Activated T-helper 2 cell treated with anti-CD3 and anti-CD28 coated beads, Interferon-gamma antibody, Interleukin-2, Interleukin-4, amounts not matched to agents 10 μg/mL and 5 μg/mL and 100 μg/mL, durations not matched to agents 14 hours and 24 hours and 36 hours (primary cell): ENCODE measurements at places on chromosomes 4 and X. TPM values are rescaled to one million over a fixed set of nuclear protein-coding genes. Genes with fewer than 3 reads are reported as not detected.
A peak's percentile ranks its signal among the peaks of the same experiment; 100 is the strongest.

Gene SLBP
- 125 and 127 TPM in 2 replicates for total RNA-seq

DNA sequence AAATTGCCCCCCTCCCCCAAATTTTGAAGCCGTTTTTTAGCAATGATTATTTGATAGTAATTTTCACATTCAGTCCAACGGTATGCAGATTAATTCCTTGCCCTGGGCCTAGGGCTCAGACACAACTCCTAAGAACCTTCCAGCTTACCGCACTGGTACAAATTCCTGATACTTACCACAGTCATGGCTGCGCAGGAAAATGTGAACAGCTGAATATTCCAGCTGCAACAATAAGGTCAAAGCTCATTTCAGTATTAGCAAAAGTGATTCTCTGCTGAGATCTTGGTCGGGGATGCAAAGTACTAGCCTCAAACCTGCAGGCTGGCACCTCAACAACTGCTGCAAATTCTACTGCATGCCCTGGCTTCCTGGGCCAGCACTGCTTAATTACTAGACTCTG, 3.0 kb downstream of the ATP11C start:
- DNase-seq: no peak
- H3K4me3 ChIP-seq: no peak overlapping the region
- H3K27me3 ChIP-seq: peaks cover 2% of the 10 kb centered on the region
- H3K4me1 ChIP-seq: peaks cover 16% of the 10 kb centered on the region
- H3K36me3 ChIP-seq: peaks cover 12% of the 10 kb centered on the region

DNA sequence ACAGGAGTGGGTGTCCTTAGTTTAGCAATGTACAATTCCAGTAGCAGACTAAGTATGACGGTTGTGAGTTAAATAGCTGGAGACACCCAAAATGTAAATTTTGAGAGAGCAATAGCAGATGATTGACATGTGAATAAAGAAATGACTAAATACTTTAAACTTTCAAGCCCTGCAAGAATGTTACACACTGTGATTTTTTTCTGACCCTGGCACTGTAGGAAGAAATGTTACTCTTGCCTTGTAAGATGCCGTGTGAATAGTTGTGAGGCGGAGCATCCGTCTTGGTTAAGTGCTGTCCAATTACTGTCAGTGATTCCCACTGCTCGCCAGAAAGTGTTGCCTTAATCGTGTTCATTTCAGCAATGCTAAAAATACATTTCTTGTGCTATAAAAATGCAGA, 1248.1 kb downstream of the RAPGEF2 start:
- H3K36me3 ChIP-seq: no peaks in the 10 kb centered on the region
- H3K4me1 ChIP-seq: no peaks in the 10 kb centered on the region
- no peaks in the 10 kb centered on the region for H3K27me3 ChIP-seq
- DNase-seq: no peak
- no peak overlapping the region for H3K27ac ChIP-seq

DNA sequence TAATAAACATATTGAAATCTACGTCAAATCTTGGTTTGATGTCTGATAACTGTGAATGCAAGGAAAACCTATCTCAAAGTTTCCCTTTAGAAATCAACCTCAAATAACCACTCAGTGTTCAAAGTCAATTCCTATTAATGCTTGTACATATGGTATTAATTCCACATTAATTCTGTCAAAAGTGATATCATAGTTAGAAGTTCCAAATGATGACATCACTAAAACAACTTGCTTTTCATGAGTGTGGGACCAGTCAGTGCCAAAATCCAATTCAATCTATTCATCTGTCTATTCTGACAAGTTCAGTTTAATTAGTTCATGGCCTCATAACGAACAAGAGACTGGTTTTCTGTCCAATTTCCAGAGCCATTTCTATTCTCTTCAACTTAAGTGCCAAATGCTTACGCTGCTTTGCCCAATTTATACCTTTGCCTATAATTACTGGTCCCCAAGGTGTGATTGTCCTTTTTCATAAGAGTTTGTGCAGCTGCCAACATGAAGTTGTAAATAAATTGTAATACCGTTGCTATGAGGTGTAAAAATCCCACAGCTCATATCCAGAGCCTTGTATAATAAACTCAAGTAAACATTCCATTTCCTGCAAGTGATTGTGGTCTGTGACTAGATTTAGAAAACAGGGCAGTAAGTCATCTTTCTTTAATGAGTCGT, 476.2 kb downstream of the RAB28 start:
- no peak overlapping the region for H3K27ac ChIP-seq
- H3K4me3 ChIP-seq: no peak overlapping the region
- H3K36me3 ChIP-seq: no peaks in the 10 kb centered on the region
- no peaks in the 10 kb centered on the region for H3K27me3 ChIP-seq

DNA sequence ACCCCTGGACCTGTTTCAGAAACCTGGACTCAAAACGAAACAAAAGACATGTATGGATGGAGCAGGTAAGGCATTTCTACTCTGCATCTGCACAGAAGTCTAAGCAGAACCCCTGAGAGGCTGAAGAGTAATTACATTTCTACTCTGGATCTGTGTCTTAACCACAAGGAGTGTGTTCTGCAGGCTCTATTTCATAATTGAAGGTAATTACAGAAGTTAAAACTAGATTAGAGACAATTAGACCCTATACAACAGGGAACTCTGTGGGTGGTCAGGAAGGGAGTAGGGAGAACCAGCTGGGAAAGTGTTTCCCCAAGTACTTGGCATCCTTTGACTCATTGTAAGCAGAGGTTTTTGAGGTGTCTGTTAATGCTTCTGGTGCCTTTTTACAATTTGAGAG, 69.8 kb downstream of the IGSF1 start:
- no peaks in the 10 kb centered on the region for H3K4me1 ChIP-seq
- H3K27ac ChIP-seq: no peak overlapping the region
- no peak for DNase-seq
- H3K4me3 ChIP-seq: no peak overlapping the region
- H3K27me3 ChIP-seq: no peaks in the 10 kb centered on the region

DNA sequence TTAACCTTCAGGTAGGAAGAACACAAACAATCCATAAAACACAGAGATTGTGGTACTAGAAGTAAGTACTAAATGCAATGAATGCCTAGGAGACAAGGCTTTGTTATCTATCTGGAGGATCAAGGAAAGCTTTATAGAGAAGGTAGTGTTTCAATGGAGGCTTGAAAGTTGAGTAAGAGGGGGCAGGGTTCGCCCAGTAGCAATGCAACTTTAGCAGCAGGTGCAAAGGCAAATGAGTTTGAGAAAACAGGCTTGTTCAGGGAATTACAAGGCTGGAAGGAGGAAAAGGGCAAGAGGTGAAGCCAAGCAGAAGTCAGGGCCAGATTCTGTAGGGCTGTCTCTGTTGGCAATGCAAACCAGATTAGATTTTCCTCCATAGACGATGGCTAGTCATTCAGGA, 35.5 kb upstream of the AMELX start:
- no peaks in the 10 kb centered on the region for H3K36me3 ChIP-seq
- H3K27ac ChIP-seq: no peak overlapping the region
- no peak for DNase-seq

Gene LDOC1
- 6.0 and 6.2 TPM in 2 replicates for total RNA-seq

- no peak for DNase-seq
- peaks cover 4% of the 10 kb centered on the region for H3K4me1 ChIP-seq
- no peak overlapping the region for H3K27ac ChIP-seq
Measured at GRCh38 chr4:4919927-4920326, 60.5 kb downstream of the MSX1 start.

DNA sequence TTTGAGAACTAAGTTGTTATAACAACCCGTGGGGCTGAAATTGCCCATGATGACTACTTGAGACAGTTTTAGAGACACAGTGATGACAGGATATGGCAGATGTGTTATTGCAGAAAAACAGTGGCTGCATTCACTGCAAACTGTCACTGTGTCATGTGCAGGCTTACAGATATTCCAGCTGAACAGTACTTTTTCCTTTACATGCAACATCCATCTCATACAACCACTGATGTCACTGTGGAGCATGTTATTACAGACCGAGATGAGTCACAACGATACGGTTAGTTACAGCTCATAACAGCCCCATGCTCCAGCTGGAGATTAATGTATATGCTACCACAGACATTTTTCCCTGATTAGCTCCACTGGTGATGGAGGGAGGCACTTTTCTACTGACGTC, 207.4 kb downstream of the TMA16 start:
- no peak for DNase-seq
- H3K27me3 ChIP-seq: no peaks in the 10 kb centered on the region
- H3K4me3 ChIP-seq: no peak overlapping the region
- H3K4me1 ChIP-seq: no peaks in the 10 kb centered on the region

Gene DCHS2
- not detected in 2 replicates for total RNA-seq

DNA sequence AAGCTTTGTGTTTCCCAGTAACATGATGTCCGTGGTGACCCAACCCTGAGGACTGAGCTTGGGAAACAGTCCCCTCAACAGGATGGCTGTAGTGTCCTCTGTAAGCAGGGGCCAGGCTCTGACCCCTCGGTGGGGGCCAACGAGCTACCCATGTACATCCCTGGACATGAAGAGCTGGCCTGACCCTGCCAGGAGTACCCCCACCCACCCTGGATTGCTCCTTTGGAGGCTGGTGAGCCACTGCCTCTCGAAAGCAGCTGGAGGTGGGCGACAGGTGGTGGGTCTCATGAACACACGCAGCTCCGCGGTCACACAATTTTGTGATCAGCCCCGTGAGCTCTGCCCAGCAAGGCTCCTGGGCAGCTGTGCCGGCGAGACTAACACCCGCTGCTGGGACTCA, 33.5 kb downstream of the NSG1 start:
- H3K27ac ChIP-seq: no peak overlapping the region
- H3K4me3 ChIP-seq: no peak overlapping the region
- no peaks in the 10 kb centered on the region for H3K27me3 ChIP-seq

Gene NIPAL1
- 0.82 and 1.4 TPM in 2 replicates for total RNA-seq

DNA sequence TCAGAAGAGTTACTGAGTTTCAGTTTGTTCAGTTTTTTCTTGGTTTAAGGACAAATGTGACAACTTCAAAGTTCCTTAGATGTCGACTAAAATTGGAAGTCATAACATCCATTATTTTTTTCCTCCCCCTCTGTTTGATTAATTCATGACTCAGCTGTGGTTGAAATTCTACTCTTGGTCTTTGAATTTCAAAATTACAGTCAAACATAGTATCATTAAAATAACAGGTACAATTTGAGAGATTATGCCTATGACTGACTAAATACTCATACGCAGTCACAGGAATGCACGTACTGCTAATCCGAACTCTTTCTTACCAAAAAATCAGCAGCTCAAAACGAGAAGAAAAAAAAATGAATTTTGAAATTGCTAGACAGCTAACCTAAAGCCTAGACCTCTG, 1434.8 kb downstream of the RAPGEF2 start:
- no peak overlapping the region for H3K27ac ChIP-seq
- no peak overlapping the region for H3K4me3 ChIP-seq
- no peaks in the 10 kb centered on the region for H3K4me1 ChIP-seq
- DNase-seq: no peak
- no peaks in the 10 kb centered on the region for H3K36me3 ChIP-seq

DNA sequence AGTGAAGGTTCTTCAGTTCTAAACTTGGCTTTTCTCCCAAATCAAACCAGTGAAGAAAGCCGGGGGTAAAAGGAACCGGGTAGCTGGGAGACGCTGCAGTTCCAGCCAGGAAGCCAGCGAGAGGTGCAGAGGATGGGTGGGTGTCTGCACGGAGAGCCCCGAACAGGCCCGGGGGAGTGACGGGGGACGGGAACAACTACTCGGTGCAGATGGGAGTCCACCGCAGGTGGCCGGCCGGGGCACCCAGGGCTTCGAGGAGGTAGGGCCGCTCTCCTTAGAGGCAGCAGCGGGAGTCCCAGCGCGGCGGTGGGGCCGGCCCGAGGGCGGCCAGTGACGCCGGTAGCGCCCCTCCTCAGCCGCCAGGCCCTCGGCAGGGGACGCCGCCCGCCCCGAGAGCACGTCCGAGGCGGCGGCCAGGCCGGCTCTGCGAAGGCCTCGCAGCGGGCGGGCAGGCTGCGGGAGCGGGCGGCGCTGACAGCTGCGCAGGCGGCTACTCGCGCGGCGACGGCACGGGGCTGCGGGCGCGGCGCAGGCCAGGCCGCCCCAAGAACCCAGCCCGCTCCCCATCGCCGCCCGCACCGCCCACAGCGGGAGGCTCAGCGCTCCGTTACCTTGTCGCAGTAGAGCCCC, 449 bp downstream of the FBXL5 start:
- DNase-seq: no peak
- H3K27ac ChIP-seq: peak overlapping the region; percentile 94
- peaks cover 21% of the 10 kb centered on the region for H3K36me3 ChIP-seq
- peak overlapping the region; percentile 93 for H3K4me3 ChIP-seq
- peaks cover 50% of the 10 kb centered on the region for H3K4me1 ChIP-seq

- DNase-seq: no peak
- no peaks in the 10 kb centered on the region for H3K4me1 ChIP-seq
- no peak overlapping the region for H3K27ac ChIP-seq
- no peak overlapping the region for H3K4me3 ChIP-seq
Measured at GRCh38 chrX:23269923-23270322, 64.7 kb upstream of the PTCHD1 start.

Gene MGAT4D
- not detected in 2 replicates for total RNA-seq

- no peak for DNase-seq
- H3K36me3 ChIP-seq: no peaks in the 10 kb centered on the region
- peak overlapping the region; percentile 18 for H3K27ac ChIP-seq
- no peaks in the 10 kb centered on the region for H3K4me1 ChIP-seq
- H3K4me3 ChIP-seq: no peak overlapping the region
Measured at GRCh38 chr4:165839615-165840333, 33.3 kb upstream of the TLL1 start.

- no peaks in the 10 kb centered on the region for H3K27me3 ChIP-seq
- H3K36me3 ChIP-seq: no peaks in the 10 kb centered on the region
- no peak overlapping the region for H3K27ac ChIP-seq
- DNase-seq: no peak
Measured at GRCh38 chrX:111519215-111519614, 7.8 kb downstream of the SERTM2 start.

- no peak for DNase-seq
- H3K27ac ChIP-seq: no peak overlapping the region
- H3K4me1 ChIP-seq: no peaks in the 10 kb centered on the region
- no peaks in the 10 kb centered on the region for H3K36me3 ChIP-seq
Measured at GRCh38 chr4:170305627-170306026, 215.9 kb upstream of the AADAT start.

DNA sequence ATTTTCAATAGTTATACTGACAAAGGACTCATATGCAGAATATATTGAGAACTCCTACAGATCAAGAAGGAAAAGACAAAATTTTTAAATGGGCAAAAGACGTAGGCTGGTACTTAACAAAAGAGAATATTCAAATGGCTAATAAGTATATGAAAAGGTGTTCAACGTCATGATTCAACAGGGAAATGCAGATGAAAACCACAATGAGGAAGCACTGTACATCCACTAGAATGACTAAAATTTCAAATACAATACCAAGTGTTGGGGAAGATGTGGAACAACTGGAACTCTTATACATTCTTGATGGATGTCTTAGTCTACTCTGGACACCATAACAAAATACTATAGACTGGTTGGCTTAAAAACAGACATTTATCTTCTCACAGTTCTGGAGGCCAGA, 1.3 kb upstream of the MRFAP1L1 start:
- H3K36me3 ChIP-seq: peaks cover 36% of the 10 kb centered on the region
- H3K4me1 ChIP-seq: peaks cover 42% of the 10 kb centered on the region
- no peak overlapping the region for H3K4me3 ChIP-seq
- no peak overlapping the region for H3K27ac ChIP-seq
- DNase-seq: no peak

- DNase-seq: no peak
- no peak overlapping the region for H3K4me3 ChIP-seq
- no peaks in the 10 kb centered on the region for H3K27me3 ChIP-seq
- no peaks in the 10 kb centered on the region for H3K4me1 ChIP-seq
- H3K27ac ChIP-seq: no peak overlapping the region
Measured at GRCh38 chrX:31353095-31353494, 281.3 kb upstream of the FTHL17 start.
